Lower lobe of right lung (tissue), 2 donors: ENCODE measurements at places on chromosomes 4 and X. TPM values are rescaled to one million over a fixed set of nuclear protein-coding genes. Genes with fewer than 3 reads are reported as not detected.

DNA sequence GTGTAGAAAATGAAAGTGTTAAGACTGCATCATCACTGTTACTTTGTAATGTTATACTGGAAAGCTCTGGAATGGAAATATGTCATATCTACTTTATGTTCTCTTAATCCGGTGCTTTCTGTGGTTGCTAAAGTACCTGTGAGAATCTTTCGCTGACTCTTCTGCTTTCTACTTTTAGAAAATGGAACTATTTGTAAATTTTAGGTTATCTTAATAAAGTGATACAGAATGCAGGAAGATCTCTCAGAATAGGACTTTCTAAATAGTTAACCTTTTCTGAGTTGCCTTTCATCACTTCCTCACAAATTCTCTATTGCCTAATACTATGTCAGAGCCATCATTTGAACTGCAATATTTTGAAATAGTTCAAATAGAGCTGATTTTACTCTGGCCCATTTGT, 69.3 kb downstream of the BMP2K start:
- no peak overlapping the region for H3K27ac ChIP-seq
- no peaks in the 10 kb centered on the region for H3K36me3 ChIP-seq
- H3K27me3 ChIP-seq: no peaks in the 10 kb centered on the region
- no peak for DNase-seq
- H3K4me1 ChIP-seq: peaks cover 8% of the 10 kb centered on the region
- no peak overlapping the region for H3K4me3 ChIP-seq

DNA sequence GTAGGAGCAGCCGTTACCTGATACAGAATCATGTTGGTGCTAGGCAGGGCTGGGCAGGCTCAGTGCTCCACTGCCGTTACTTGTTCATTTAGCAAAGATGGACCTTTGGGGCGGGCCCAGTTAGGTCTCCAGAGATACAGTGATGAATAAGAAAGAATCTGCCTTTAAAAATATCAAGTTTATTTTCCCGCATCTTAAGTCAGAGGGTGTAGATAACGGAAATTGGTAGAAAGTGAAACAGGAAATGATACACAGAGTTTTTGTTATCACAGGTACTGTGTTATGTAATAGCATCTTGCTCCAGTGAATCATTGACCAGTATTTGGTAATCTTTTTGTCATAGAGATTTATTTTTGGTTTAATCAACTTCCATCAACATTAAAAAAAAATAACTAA, 5.5 kb downstream of the TMEM131L start:
- no peak for DNase-seq
- H3K27me3 ChIP-seq: no peaks in the 10 kb centered on the region
- H3K36me3 ChIP-seq: peaks cover 16% of the 10 kb centered on the region
- no peak overlapping the region for H3K4me3 ChIP-seq

DNA sequence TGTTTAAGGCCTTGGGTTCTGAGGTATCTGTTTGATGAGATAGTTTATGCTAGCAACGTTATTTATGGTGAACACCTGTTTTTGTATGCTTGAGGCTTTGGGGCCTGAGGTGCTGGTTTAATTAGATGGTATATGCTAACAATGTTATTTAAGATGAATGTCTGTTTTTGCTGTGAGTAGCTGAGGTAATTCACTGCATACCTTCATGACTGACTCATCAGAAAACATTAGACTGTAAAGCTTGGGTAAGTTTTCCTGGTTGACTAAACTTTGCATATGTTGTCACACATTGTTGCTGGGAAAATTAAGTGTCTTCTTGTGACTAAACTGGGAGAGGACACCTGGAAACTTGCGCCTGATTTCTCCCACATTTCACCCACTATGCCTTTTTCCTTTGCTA, 1026.6 kb downstream of the RAPGEF2 start:
- H3K27ac ChIP-seq: no peak overlapping the region
- no peak overlapping the region for H3K4me3 ChIP-seq
- no peaks in the 10 kb centered on the region for H3K27me3 ChIP-seq
- DNase-seq: no peak
- H3K4me1 ChIP-seq: no peaks in the 10 kb centered on the region
- H3K36me3 ChIP-seq: no peaks in the 10 kb centered on the region

GRCh38 chr4:157574606-157575005, 354.1 kb downstream of the GRIA2 start:
- no peaks in the 10 kb centered on the region for H3K27me3 ChIP-seq
- H3K4me1 ChIP-seq: no peaks in the 10 kb centered on the region
- no peak for DNase-seq
- no peak overlapping the region for H3K27ac ChIP-seq
- no peaks in the 10 kb centered on the region for H3K36me3 ChIP-seq
- no peak overlapping the region for H3K4me3 ChIP-seq

- H3K36me3 ChIP-seq: no peaks in the 10 kb centered on the region
- H3K4me3 ChIP-seq: no peak overlapping the region
- no peaks in the 10 kb centered on the region for H3K27me3 ChIP-seq
- H3K27ac ChIP-seq: no peak overlapping the region
Measured at GRCh38 chrX:3145716-3146115, 104.4 kb downstream of the ARSF start.

GRCh38 chr4:45576275-45576674, 547.6 kb downstream of the GABRG1 start:
- no peaks in the 10 kb centered on the region for H3K36me3 ChIP-seq
- no peak for DNase-seq
- no peaks in the 10 kb centered on the region for H3K4me1 ChIP-seq

Gene ADGRG4
- 0.27 TPM for total RNA-seq

Gene CLTRN
- total RNA-seq: 0.38 TPM

Gene PAK3
- 1.4 TPM for total RNA-seq

Gene ZNF674
- 5.6 TPM for total RNA-seq

Gene GUCY1B1
- total RNA-seq: 18.1 TPM

Gene CXCL5
- 5.4 TPM for total RNA-seq

Gene SPIN4
- 8.1 TPM for total RNA-seq
